ENCODE measurements at places on chromosomes 12 and 14.
A peak's percentile ranks its signal among the peaks of the same experiment; 100 is the strongest.

GRCh38 chr12:33484161-33484560 lies 44.5 kb upstream of the SYT10 start:
- DNase-seq, result no peak

DNA sequence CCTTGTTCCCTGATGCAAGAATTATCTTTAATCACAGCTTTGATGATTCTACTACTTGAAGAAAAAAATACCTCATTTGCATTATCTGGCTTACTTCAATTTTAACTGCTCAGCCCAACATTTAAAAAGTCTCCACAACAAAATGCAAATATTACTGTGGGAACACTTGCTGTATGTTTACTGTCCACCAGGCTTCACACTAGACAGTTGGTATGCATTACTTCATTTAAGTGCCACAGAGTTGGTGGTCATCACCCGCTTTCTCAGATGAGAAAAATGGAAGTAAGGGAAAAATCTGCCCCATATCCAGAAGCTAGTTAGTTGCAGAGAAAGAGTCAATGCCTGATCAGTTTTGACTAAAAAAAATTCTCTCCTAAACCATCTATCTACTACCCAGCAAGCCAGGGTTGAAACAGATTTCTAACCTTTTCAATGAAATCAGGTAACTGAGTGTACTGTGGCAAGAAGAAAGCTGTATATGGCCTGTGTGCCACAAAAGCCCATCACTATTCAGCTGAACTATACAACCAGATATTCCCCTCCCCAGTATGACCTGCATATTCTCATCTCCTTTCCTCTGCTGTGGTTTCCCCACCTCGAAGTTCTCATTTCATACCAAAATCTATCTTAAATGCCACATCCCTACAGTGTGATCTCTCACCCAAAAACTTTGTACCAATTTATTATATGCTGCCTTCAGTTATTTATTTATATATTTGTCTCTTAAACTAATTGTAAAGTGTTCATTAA lies 90.3 kb downstream of the ATP2B1 start:
- no peak for DNase-seq

DNA sequence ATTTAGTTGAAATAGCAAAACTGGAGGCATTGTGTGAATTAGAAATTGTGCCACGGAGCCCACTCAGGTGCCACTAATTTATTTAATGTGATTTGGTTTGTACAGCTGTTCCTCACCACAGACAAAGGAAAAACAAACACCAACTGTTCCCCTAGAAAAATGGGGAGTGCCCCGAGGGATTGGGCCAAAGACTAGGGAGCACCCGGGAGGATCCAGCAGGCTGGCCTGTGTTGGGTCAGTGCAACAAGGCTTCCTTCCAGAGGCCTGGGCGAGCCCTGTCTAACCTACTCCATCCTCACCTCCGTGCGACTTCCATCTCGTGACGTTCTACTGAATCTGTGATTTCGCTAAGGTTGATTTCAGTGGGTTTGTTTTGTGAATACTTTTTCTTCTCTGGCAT lies 206.2 kb downstream of the CHST11 start:
- DNase-seq, result no peak

- no peak for DNase-seq
These were observed 92.7 kb downstream of the LMO3 start for GRCh38 chr12:16513231-16513630.

DNA sequence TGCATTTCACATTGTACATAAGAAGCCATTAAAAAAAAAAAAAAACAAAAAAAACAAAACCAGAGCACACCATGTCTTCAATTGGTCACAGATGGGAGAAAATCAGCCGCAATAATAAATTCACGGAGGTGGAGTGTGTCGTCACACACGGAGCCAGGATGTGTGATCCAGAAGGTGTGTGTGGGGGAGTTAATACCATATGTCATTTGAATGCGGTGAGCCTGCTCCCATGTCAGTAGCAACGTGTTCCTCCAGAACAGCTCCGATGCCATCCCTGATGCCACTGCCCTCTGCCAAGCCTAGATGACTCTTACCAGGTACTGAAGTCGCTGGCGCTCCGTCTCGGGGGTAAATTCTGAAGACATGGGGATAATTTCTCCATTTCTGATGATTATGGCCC lies 197.8 kb downstream of the PPM1H start:
- DNase-seq, result no peak

DNA sequence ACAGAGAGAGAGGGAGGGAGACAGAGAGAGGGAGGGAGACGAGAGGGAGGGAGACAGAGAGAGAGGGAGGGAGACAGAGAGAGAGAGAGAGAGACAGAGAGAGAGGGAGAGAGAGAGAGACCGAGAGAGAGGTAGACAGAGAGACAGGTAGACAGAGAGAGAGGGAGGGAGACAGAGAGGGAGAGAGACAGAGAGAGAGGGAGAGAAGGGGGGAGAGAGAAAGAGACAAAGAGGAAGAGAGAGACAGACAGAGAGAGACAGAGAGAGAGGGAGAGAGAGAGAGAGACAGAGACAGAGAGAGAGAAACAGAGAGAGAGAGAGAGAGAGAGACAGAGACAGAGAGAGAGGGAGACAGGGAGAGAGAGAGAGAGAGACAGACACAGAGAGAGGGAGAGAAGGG lies 47.8 kb upstream of the GALNT9 start:
- DNase-seq, result no peak

DNA sequence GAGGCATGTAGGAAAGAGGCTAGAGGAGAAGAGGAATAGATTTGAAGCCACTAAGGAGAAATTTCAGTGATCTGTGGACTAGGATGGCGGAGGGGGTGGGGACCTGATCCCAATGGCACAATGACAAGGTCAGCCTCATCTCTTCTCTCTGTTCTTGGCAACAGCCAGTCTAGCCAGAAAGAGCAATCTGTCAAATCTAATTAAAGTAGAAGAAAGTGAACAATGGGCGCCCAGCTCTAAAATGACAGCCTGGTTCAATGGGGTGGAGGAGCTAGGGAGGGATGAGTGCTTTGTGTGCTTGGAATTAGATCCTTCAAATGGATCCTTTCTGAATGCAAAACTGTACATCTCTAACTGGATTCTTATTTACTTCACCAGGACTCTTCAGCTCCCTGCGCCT lies 37.2 kb upstream of the TUBA1C start:
- peak; percentile 85 for DNase-seq

- no peak for DNase-seq
These were observed 87.1 kb upstream of the ZFP36L1 start for GRCh38 chr14:68879841-68880575.

GRCh38 chr12:53968214-53969127 lies 4.5 kb upstream of the HOXC11 start:
- no peak for DNase-seq

- DNase-seq, result no peak
These were observed 96.2 kb upstream of the CPM start for GRCh38 chr12:69028941-69029729.

- DNase-seq, result no peak
These were observed 26.4 kb downstream of the TBC1D15 start for GRCh38 chr12:71865757-71866536.

DNA sequence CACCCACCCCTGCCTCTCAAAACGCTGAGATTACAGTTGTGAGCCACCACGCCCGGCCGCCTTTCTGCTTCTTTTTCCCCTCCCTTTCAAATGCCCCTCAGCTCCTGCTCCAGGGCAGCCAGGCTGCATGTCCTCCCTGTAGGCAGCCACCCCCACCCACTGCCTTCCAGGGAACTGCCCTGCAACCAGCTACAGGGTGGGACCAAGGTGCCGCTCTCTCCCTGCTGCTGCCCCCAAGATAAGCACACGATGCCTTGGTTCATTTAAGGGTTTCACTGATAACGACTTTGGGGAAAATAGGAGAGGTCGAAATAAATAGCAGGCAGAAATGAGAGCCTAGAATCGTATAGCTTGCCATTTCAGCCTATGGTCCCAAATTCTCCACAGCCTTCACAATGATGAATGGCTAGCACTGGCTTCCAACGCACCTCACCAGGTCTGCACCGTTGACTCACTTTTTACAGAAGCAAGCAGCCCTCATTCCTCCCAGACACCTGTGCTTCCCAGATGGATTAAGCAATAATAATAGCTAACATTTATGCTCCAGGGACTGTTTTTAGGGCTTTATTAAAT lies 40.7 kb downstream of the ATG14 start:
- DNase-seq, result no peak

- no peak for DNase-seq
These were observed 23.5 kb upstream of the PYGL start for GRCh38 chr14:50967790-50968189.

- no peak for DNase-seq
These were observed 223.7 kb downstream of the CACNA1C start for GRCh38 chr12:2276288-2277033.

GRCh38 chr12:123533672-123534643 lies at the start of gene RILPL1:
RILPL1 (minus strand) TSS chr12:123533719; CDS start chr12:123533482, 237 bp downstream.
- DNase-seq, result no peak

DNA sequence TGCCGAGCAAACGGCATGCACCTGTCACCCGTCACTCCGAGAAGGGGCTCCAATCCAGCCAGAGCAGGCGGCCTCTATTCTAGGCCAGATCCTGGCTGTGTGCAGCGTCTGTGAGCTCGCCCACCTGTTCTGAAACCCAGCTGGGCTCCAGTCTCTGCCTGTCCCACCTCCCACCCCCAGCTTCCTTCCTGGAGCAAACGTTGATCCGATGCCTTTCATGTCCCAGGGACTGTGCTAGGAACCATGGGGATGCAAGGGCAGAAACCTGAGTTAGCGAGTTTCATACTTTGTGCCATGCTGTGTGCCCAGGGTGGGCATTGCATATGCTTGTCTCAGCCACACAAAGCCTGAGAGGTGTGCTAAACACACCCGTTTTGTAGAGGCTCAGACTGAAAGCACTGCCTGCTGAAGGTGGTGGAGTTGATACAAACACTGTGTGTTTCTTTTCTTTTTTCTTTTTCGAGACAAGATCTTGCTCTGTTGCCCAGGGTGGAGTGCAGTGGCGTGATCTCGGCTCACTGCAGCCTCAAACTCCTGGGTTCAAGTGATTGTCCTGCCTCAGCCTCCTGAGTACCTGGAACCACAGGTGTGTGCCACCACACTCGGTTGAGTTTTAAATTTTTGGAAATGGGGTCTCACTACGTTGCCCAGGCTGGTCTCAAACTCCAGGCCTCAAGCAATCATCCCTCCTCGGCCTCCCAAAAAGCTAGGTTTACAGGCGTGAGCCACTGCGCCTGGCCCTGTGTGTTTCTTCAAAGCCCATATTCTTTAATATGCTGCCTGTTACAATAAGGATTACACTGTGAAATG lies 84.1 kb upstream of the MED13L start:
- DNase-seq, result peak; percentile 52

DNA sequence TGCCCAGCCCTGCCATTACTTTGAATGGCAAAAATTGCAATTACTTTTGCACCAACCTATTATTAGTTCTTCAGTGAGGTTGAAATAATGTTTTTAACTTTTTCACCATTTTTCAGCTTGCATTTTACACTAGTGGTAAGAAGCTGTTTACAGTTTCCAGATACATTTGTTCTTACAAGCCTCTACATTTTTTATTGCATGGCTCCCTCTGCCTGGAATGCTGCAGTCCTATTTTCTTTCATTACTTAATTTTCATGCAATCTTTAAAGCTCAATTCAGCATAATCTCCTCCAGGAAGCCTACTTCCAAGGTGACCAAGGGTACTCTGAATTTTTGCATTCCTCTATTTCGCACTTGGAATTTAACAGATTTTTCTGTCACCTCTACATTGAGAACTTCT lies 33.4 kb downstream of the CCER1 start:
- DNase-seq, result no peak

DNA sequence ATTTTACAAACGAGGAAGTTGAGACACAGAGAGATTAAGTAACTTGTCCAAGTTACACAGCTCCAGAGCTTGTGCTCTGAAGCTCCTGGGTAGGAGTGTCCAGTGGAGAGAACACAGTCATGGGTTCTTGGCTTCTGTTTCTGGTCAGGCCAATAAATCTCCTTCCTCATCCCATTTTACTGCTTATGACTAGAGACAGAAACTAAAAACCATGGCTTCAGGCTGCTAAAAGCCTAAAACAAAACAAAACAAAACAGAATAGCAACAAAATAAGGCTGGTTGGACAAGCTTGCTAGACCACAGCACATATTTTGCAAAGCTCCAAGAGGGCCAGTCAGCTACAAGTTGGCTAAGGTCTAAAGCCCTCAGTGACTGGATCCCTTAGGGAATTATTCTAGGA lies 49.8 kb downstream of the PTGER2 start:
- DNase-seq, result no peak

DNA sequence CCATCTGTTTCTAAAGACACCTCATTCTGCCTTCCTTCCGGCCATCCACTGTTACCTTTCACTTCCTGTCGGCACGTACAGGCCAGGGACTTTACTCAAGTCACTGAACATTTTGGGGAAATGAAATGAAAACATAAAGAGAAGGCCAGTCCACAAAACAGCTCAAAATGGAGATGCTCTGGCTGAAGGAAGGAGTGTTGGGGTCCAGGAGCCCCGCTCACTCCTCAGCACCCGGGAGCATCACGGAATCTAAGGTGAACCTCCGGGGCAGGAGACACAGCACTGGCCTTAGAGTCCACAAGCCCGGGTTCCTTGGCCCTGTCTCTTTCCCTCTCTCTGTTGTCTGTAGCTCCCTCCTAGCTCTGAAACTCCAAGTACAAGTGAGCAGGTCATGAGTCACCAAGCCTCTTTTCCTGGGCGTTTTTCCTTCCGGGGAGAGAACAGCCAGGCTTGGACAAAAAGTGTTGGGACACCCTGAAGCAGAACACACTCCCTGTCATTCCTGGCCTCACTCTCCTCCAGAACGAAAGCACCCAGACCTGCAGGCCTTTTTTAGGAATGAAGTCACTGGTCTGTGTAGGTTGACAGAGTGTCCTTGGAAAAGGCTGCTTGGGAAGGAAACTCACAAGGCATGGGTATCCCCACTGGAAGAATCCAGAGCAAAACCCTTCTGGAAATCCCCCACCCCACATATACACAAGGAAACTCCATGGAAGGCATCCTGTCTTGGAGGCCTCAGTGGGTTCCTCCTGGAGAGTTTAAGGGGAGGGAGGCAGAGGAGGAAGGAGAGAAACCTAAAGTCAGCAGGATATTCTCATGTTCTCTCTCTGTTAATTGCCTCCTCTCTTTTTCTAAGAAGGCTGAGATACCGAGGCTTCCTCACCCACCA lies 245.3 kb downstream of the ZFP36L1 start:
- no peak for DNase-seq

- no peak for DNase-seq
These were observed 5.5 kb downstream of the CNTN1 start for GRCh38 chr12:40697566-40698259.

DNA sequence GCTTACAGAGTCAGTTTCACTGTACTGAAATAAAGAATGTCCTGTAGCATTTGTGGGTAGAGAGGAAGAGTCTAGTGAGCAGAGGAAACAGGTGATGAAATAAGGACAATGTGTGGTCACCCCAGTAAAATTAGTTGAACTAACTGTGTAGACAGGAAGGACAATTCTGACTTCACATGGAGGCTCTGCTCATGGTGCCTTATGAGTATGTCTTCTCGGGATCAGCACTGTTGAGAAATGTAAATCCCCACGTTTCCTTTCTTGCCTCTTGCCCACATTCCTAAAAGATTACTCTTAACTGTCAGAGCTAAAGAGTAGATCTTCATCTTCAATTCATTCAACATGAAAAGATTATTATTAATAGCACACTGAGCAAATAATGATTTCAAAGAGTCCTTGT lies 113.2 kb upstream of the FLRT2 start:
- DNase-seq, result no peak
